HFF-Myc (cell line): ENCODE measurements at places on chromosomes 13 and 19.

DNA sequence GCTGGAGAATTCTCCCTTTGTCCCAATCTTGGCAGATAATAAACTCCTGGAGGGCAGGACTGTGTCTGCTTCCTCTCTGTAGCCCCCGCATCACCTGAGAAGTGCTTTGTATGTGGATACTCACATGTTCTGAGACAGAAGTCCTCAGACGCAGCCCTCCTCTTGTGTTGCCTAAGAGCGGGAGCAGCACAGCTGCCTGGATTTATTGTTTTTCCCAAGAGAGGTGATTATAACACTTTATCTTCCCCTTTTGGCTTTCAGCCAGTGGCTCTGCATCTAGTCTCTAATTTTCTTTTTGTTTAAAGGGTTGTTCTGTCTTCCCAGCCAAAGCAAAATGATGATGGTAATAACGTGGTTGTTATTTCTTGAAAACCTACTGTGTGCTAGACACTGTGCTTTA is 36.1 kb downstream of the OLFM4 start:
- DNase-seq = no peak

GRCh38 chr19:4015705-4016402 is 8.3 kb downstream of the PIAS4 start:
- no peak for DNase-seq

DNA sequence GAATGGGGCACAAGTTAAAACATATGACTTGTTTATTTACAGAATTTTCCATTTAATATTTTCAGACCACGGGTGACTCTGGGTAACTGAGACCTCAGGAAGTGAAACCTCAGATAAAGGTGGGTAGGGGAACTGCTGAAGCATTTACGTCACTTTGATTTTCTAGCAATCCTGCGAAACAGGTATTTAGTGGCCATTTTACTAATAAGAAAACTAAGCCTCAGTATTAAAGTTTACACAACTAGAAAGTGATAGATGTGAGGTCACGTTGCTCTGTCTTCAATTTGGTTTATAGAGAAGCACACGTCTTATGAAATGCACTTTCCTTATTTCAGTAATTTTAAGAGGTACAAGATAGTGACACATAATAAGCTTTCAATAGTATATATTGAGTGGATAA is 402.8 kb downstream of the FGF9 start:
- no peak for DNase-seq

GRCh38 chr13:50709058-50709457 is 134.4 kb downstream of the DLEU7 start:
- no peak for DNase-seq

- DNase-seq = no peak
Observed at GRCh38 chr13:113117335-113117872, 5.2 kb upstream of the F10 start.

GRCh38 chr13:30928978-30929377 is 3.5 kb upstream of the TEX26 start:
- DNase-seq = no peak

- DNase-seq = no peak
Observed at GRCh38 chr13:113854238-113855011, 9.5 kb downstream of the GAS6 start.

DNA sequence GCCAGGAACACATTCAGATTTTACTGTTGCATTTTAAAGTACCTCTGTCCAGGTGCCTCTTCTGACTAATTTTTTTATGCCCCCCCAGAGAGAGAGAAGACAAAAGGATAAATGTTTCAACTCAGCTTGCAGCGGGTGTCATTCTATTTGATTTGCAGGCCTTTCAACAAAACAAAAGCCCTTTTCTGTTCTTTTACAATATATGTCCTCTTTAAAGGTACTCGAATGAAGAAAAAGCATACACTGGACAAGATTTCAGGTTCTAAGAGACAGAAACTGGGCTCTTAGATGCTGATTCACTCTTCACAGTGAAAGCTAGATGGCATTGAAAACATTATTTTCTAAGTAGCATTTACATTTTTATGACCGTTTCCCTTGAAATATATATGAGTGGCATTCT is 2.9 kb upstream of the FRY start:
- DNase-seq = no peak

DNA sequence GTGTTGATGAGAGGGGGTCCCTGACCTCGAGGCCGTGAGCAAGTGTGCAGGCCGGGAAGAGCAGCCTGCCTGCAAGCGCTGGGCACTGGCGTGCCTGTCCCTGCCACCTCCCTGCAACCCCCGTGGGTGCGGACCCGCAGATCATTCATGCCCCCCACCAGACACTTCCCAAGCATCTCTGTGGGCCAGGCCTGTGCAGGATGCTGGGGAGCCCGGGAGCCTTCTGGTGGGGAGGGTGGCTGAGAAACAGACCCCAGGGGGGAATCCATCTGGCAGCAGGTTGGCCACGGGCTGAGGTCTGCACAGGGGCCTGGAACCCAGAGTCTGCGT is 18.4 kb upstream of the CACTIN start:
- no peak for DNase-seq

GRCh38 chr13:110388108-110388943 is 81.2 kb downstream of the COL4A2 start:
- DNase-seq = no peak

DNA sequence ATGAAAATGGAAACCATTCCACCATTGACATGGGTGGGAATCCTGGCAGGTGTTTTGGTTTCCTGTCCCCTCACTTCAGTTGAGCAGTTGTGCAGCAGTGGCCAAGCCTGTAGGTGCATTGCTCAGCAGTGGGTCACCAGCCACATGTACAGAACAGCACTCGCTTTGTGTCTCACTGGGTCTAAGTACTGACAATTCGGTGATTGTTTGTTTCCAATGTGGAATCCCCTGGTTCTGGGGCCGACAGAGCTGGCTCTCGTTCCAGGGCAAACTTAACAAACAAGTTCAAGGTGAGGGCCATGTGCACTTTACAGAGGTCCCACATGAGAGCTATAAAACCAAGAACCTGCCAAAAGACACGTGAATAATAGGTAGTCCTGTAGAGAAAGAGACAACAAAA is 54.1 kb upstream of the SPATA13 start:
- no peak for DNase-seq

DNA sequence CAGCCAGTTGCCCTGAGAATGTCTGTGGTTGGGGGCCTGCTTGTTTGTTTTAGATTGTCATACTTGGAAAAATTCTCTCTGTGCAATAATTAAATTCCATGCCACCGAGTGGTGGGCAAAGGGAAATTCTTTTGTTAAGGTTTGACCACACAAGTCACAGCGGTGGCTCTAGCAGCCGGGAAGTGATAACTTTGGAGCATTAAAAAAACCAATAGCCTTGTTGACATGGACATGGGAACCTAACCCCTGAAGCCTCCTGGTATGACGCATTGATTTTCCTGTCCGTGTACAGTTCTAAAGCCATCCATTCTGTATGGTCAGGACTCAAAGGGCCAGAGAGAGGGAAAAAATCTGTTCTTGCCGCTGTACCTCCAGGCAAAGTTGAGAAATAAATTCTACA is 384.9 kb upstream of the ZNF507 start:
- DNase-seq = no peak

DNA sequence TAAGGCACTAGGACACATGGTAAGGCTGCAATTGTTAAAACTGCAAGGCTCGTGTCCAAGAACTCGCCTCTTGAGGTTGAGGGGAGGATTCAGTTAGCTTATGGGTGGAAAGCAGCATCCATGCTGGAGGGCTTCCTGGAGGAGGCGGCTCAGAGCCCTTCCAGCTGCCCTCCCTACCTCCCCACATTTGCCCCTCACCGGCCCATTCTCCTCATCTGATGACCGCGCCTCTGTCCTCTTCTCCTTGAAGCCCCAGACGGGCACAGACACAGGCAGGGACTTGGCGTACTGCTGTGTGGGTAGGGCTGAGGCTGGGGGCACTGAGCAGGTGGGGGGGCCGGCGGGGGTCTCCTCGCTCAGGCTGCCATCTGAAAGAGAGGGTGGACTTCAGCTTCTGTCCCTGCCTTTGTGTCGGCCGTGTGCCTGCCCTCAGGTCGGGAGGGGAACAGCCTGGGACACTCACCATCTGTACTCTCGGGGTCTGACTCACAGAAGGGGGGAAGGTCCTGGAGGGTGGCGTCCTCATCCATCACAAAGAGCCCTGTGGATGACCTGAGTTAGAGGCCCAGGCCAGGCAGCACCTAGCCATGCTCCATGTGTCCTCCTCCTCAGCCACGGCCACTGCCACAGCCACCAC is 4.1 kb upstream of the PNKP start:
- no peak for DNase-seq

DNA sequence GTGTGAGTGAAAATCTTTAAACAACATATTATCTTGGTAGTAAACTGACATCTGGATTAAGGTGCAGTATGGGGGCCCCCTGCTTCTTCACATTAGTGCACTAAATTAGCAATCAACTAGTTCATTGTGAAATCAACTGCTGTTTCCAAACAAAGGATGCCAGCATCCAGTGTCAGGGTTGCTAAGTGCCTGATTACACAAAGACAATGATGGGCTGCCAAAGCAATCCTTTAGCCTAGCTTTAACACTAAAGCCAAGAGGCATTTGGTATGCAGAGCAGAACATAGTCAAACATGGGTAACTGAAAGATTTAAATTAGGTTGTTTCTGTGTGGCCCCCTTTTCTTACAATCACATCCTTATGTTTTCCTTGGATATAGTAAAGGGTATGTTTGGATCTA is 543.1 kb upstream of the SLITRK5 start:
- no peak for DNase-seq

GRCh38 chr13:77476456-77476855 is 59.0 kb upstream of the SCEL start:
- no peak for DNase-seq

GRCh38 chr13:35468195-35468594 is 8.3 kb downstream of the MAB21L1 start:
- no peak for DNase-seq

- no peak for DNase-seq
Observed at GRCh38 chr19:19956434-19957075, 55.8 kb downstream of the ZNF93 start.

GRCh38 chr19:50694815-50695145 is 24.8 kb downstream of the SHANK1 start:
- DNase-seq = no peak

GRCh38 chr13:37194428-37194861 is 89.0 kb upstream of the CSNK1A1L start:
- no peak for DNase-seq

DNA sequence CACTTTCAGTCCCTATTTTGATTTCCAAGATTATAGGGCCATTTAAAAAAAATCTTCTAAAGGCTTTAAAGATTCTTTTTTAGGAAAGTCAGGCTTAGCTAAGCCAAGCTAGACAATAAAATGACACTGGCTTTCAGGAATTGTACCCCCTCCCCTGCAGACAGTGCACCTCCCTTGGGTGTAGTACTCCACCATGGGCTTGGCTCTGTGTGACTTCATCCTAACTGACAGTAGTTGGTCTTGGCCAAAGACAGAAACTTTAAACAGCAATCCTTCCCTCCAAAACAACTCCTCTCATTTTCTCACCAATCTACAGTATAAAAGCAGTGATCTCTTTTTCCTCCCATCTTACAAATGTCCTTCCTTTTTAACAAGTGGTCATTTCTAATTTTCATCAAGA is 283.0 kb downstream of the DNAJC15 start:
- DNase-seq = no peak

DNA sequence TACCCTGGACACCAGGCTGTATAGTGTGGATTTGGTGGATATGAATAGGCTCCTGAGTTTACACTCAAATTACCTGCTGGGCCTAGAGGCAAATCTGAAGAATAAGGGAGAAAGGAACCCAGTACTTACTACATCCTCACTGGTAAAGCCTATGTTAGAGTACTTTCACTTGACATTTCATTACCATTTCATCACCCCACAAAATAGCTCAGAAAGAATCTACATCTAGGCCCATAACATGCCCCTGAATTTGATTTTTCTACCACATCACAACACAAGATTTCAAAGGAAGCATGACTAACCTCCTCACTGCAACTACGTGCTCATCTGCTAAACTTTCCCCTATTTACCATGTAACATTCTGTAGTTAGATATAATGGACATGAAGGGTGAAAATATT is 43.3 kb downstream of the VWA8 start:
- no peak for DNase-seq

DNA sequence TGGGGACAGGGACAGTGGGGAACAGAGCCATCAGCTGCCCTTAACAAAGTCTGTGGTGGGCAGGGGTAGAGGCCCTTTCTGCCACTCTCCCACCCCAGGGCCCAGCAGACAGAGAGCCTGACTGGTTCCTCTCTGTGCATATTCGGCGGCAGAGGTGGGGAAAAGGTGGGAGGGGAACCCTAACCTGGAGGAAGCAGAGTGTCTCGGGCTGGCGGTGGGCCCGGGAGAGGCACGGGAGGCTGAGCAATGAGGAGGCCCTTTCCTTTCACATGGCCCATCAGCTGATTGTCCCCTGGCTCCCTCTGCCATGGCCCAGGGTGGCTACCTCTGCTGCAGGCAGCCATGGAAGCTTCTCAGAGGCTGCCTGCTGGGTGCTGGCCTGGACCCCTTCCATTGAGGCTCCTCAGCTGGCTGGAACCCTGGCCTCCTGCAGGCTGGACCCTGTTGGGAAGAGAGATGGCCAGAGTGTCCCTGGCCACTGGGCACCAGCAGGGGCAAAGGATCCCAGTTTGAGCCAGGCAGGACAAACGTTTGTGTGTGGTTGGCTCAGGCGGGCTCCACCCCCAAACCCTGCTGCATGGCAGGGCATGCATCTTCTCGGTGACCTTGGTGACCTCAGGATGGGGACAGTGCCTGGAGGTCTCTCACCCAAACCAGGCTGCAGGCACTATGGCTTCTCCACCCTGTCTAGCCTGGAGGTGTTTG is 202.8 kb upstream of the ZNF536 start:
- no peak for DNase-seq

GRCh38 chr13:41562541-41563178 is 105.3 kb downstream of the RGCC start:
- no peak for DNase-seq

DNA sequence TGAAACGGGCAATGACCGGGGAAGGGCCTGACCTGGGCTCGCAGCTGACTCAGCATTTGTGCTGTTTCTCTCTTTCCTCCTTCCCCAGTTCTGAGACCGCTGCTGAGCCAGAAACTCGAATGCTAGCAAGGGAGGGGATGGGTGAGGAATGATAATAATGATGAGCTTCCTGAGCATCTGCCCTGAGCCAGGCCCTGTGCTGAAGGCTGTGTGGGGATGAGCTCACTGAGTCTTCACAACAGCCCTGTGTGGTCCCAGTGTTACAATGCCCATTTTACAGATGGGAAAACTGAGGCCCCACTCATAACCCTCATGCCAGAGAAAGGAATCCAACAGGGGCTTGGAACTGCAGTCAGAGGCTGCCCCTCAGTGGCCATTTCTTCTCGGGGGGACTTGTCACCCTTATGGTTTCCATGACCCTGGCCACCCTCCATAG is 8.1 kb downstream of the SULT2B1 start:
- no peak for DNase-seq
